Amniotic stem cell (primary cell): ENCODE measurements at places on chromosomes 2 and 18.

DNA sequence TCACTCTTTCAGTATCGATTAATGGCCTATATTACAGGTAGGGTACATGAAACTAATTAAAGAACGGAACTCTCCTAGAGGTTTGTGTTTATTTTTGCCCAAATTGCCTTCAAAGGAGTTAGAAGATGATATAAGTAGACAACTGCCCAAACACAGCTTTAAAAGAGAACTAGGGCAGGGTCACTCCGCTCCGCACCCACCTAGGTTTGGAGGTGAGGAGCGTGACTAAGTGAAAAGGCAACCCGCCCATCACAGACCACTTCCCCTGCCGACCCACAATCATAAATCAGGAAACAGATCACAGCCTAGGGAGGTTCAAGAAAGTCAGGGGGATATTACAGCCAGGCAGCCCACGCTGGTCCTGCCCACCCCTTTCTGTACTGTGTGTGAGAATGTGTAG lies 166.7 kb downstream of the C1D start:
- no peak for DNase-seq

- DNase-seq = no peak
These were observed 181.0 kb downstream of the TFCP2L1 start for GRCh38 chr2:121103960-121104359.

GRCh38 chr2:36371070-36371874 lies 15.7 kb downstream of the CRIM1 start:
- no peak for DNase-seq

DNA sequence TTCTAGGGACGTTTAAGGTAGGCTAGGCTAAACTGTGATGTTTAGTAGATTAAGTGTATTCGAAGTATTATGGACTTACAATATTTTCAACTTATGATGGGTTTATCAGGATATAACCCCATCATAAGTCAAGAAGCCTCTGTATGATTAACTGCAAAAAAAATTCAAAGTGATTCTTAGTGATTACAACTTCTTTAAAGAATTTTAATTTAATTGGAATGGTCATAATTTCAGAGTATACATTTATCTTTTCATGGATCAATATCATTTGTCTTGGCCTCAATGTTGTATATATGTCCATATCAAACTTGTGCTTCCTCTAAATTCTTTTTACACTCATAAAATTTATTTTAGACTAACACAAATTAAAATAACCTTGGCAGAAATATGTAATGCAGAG lies 183.3 kb upstream of the LRP1B start:
- no peak for DNase-seq

DNA sequence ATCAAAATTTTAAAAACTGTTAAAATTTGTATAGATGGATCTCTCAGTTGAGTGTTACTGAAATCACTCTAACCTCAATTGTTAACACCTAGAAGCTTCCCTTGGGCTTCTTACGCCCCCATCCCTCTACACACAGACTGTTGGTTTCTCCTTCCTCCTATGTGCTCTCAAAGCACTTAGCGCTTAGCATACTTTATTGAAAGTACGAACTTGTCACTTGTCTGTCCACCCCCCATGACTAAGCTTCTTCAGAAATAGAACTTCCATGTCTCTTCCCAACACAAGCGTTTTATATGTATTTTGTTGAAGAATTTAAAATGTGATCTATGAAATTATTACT lies 441 bp downstream of the MPHOSPH10 start:
- no peak for DNase-seq

GRCh38 chr2:199258291-199258690 lies 199.4 kb downstream of the SATB2 start:
- DNase-seq = no peak

- no peak for DNase-seq
These were observed 137.6 kb upstream of the HNMT start for GRCh38 chr2:137826373-137827372.

GRCh38 chr2:65273344-65273743 lies 45.7 kb downstream of the ACTR2 start:
- DNase-seq = no peak

DNA sequence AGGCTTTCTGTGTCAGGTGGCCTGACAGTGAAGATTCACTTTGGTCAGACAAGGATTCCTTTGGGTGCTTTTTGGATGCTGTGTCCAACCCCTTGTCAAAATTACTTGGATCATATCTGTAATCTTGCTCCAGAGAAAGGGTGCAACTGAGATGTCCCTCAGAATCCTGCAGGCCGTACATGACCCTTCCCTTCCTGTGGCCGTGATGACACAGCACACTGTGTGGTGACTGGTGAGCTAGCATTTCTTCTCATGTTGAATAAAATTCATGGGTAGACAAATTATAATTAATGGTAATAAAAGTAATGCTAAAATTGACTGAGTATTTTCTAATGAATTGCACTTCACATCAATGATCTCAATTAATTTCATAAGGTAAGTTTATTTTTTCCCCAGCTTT lies 356.2 kb downstream of the LPIN1 start:
- no peak for DNase-seq

DNA sequence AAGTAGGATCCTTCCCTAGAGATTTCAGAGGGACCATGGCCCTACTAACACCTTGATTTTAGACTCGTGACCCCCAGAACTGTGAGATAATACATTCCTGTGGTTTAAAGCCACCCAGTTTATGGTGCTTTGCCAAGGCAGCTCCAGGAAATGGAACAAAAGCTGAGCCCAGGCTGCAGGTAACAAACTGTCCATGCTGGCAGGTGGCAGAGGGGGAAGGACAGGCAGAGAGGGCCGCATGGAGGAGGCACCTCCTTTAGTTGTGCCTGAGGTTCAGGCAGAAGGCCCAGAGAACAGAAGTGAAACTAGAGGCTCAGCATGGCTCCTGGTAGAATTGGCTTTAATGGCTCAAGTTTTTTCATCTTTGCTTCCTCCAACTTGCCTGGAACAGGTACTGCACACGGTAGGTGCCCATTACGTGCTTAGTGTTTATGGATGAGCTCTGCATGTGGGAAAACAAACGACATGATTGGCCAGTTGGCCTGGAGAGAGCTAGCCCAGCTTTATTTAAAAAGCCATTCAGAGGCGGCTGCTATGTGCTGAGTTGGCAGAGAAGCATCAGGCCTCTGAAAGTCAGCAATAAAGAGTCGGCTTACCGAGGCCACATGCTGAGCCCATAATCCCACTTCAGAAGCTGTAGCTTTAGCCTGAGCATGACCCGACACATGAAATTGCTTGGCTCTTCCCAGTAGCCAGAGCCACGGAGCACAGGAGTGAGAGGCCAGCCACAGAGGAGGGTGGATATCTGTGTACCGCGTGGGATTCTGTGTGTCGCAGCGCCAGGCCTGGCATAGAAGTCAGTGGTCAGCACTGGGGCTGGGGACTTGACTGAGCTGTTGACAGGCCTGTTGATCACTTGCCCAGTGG lies 36.5 kb downstream of the HS1BP3 start:
- no peak for DNase-seq

DNA sequence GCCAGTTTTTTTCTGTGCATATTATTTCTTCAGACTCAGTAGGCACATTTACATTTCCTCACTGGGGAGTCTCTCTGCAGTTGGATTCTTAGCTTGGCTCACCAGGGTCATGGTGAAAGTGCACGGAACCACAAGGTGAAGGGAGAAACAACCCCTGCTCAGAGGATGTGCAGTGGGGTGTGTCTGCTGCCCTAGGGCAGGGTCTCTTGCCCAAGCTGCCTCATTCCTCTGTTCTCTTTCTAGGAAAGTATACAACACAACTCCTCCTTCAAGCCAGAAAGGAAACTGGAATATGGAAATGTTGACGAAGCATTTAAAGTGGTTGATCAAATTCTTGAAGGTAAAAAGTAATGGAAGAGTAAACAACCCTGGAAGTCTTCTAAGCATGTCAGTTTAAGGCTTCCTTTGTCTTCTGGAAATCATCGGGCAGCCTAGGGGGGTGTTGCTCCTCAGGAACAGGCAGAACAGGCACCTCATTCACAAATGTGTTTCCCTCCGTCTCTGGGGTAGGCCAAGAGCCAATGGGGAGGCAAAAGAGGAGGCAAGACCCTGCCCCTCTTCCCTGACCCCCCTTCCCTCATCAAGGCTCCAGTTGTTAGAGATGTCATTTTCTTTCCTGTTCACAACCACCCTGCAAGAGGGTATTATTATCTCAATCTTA lies 41.4 kb downstream of the AOX1 start:
- no peak for DNase-seq

GRCh38 chr18:55093295-55093694 lies 134.0 kb upstream of the CCDC68 start:
- no peak for DNase-seq

DNA sequence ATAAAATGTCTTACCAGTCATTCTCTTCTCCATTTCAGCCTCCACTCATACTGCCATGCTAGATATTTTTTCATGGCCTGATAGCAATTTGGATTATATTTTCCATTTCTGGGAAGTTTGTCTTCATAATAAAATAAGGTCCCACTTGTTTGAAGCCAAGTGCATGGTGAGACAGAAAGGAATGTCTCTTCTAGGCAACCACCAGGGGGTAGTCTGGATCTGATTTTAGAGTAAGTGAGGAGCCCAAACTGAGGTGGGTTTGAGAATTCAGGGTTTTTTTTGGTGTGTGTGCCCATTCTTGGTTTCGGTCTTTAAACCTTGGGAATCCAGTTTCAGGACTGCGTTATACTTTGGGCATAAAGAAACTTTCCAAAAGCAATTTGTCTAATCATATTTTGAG lies 315.5 kb downstream of the RPRM start:
- DNase-seq = no peak

- no peak for DNase-seq
These were observed at the start of gene AFF3 for GRCh38 chr2:100142393-100142792. AFF3 (minus strand) TSS chr2:100142590; CDS start chr2:100104454, 38,136 bp downstream.

DNA sequence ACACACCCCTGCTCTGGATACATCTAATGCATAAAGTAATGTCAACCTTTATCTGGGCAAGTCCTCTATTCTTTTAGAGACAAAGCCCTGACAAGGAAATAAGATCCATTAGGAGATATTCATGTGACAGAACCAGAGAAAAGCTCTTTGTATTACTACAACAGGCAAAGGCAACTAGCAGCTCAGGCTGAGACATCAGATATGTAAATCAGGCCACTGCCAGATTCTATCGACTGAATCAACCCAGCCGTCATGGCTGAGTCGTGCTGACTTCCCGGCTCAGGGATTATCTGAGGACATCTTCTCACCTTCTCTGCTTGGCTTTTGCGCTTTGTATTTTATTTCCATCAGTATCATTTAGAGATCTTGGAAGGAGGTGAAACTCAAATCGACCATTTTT lies 294.5 kb downstream of the PLCL1 start:
- no peak for DNase-seq

DNA sequence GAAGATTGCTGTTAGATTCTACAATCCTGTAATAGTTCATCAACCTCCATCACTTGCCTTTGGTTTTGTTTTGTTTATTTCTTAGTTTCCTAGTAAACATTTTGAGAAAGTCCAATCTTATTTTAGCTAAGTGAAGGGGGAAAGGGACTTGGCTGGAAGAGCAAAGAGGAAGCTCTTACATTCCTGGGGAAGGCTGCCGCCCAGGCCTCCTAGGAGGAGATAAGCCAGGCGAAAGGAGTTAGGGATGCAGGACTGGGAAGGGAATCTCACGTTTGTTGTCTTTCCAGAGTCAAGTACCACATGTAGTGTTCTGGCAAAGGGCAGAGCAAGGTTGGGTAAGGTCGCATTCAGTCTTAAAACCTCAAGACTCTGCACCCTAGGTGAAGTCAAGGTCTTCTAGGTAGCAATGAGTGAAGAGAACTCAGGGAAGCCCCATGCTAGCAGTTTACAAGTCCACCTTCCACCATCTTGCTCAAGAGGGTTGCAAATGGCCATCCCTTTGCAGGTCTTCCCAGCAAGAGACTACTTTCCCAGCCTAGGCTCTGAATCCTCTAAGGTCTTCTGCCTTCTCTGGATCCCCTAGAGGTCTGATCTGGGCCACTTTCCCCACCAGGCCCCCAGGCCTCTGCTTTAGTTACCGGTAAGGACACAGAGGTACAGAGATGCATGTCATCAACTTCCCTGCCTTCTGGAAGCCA lies 320.7 kb downstream of the CYP26B1 start:
- DNase-seq = no peak

DNA sequence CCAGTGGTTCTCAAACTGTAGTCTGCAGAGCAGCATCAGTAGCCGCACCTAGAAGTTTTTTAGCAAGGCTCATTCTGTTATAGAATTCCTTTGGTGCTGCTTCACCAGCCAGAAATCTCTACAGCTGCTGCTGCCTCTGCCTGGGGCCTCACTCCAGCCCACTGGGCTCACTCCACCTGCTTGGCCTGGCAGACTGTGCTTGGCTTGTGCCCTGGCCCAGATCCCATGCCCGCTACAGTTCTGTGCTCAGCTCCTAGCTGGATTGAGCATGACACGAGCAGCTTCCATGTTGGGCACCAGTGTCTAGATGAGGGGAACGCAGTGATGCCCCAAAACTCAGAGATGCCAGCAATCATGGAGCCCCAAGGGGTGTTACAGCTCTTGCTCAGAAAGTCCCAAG lies 22.6 kb downstream of the MAPK4 start:
- DNase-seq = no peak

- DNase-seq = no peak
These were observed 331.6 kb downstream of the CCDC85A start for GRCh38 chr2:56515399-56515798.

GRCh38 chr2:132438691-132439090 lies 22.1 kb downstream of the GPR39 start:
- DNase-seq = peak; percentile 92

DNA sequence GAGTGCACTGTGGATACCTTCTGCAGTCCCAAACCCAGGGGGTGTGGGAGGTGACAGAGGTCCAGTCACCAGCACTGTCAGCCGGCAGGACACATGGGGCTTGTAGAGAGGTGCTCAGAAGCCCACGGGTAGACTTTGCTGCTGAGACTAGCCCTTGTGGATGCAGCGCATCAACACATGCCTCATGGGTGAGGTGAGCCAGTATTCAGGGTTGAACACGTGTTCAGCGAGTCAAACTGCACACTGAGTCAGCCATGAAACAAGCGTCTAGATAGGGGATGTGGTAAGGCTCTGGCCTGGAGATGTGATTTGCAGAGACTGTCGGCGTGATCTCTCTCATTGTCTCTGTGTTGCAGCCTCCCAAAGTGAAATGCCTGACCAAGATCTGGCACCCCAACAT lies 35.8 kb upstream of the SCLY start:
- no peak for DNase-seq

GRCh38 chr18:13582178-13582670 lies 144.1 kb downstream of the FAM210A start:
- DNase-seq = no peak

DNA sequence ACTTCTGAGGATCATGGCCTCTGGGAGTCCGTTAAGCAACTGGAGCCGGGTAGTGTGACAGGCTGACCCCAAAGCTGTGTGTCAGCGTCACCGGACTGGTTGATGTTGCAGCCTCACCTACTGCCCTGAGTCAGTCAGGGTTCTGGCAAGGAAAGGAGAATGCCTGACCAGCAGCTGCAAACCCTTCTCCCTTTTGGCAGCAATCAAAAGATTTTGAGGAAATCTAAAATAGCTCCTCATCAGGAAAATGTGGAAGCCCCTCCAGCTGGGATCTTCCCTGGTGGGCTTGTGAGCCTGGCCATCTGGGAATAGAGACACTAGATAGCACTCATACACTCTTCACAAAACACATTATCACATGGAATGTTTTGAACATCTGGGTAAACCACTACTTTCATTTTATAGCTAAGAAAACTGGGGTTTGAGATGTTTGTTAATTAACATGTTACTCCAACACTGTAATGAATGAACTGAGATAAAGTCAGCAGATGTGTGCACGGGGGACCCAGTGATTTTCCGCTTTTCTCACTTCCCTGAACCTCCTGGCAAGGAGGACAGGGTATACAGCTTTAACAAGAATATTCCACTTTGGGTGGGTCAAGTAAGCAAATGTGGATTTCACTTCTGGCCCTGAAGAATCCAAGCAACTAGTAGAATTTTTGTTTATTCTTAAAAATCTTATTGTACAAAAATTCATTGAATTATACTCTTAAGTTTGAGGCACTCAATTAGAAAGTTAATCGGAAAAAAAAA lies 24.7 kb downstream of the CLUL1 start:
- DNase-seq = no peak
